Activated T-helper 1 cell treated with anti-CD3 and anti-CD28 coated beads, Interleukin-2, amount 50 U/mL, for 16 hours (primary cell): ENCODE measurements at places on chromosomes 7 and 10.

DNA sequence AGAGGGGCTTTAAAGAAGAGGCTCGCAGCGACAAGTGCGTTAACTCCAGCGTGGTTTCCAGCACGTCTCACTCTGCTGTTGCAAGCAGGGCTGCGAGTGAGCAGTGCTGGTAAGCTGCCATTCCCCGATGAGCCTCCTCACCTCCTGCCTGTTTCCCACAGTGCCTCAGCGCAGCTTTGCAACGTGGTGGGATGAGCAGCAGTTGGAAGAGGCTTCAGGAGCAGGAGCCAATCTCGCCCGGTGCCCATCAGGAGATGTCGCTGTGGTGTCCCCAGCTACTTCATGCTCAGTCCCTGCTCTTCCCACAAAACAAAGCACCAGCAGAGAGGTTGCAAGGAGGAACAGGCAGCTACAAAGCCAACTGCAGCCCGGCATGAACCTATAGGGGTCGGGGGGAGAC lies 2.4 kb upstream of the ADARB2 start:
- DNase-seq = no peak

- DNase-seq = no peak
Observed at GRCh38 chr10:84293574-84294016, 34.8 kb upstream of the CCSER2 start.

DNA sequence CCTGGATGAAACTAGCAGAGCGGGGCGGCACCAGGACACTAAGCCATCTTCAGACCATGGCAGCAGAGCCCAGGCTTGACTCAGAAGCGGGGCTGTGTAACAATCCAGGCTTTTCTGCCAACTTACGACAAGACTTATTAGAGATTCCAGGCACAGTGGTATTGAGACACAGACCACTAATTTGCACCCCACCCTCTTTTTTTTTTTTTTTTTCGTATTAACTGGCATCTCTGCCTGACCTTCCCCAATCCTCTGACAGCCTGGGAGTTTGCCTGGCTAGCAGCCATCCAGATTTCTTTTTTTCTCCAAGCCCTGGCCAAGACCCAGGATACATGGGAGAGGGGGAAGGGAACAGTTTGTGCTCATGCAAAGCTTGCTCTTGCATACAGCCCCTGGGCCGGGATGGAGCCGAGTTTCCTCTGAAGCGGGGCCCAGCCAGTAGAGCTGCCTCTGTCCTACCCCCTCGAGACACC lies 182.4 kb downstream of the PLXNA4 start:
- DNase-seq = no peak

DNA sequence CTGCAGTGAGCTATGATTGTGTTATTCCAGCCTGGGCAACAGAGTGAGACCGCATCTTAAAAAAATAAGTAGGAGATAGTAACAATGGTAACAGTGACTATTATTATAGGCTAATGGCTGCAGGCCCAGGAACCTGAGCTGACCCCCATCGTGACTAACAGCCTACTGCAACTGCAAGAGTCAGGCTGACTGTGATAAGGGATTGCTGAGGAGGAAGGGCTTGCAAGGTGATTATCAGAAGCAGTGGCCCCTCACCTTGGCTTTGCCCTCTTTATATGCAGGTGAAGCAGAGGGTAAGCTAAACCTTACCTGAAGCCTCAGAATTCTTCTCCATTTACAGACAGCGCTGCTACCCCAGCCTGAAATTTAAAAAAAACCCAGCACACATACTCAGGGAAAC lies 83.9 kb upstream of the SDK1 start:
- DNase-seq = no peak

GRCh38 chr10:119270762-119271366 lies 63.5 kb downstream of the GRK5 start:
- peak; percentile 26 for DNase-seq

DNA sequence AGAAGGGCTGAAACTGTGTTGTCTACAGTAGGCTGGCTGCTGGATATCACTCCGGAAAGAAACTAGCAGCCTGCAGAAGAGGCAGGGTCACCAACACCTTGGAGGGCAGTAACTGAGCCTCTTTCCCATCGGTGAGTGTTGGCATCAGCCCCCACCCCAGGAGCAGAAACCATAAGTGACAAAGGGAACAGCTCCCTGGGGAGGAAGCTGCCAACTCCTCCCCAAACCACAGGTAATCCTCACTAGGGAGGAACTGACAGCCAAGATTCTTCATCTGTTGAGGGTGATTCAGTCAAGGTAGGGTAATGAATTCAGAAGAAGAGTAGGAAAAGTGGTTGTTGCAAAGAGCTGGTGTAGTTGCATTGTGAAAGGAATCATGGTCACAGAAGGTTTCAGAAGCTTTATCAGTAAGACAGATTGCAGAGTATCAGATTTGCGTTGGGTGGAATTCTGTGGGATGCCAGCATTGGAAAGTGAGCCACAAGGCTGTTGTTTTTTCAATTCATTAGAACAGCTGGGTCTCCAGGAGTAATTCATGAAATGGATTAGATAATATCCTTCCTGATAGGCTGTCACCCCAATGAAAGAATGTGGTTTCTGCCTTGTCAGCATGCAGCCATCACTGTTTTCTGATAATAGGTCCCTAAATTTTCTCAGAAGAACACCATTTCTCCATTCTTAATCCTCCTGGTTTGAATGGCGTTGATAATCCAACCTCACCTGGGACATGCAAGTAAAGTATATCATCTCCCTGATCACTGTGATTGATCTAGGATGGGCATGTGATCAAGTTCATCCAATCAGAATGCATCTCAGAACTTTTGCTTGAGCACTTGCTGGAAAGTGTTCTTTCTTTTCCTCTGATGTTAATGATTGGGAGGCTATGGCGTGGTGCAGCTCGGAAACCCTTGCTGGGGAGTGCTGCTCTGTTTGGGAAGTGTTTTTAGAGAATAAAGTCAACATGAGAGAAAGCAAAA lies 75.0 kb upstream of the CTBP2 start:
- no peak for DNase-seq

- DNase-seq = no peak
Observed at GRCh38 chr7:40826411-40827221, 691.8 kb downstream of the SUGCT start.

GRCh38 chr10:131700032-131700431 lies 200.8 kb upstream of the PPP2R2D start:
- no peak for DNase-seq

GRCh38 chr10:33822774-33823173 lies 488.3 kb upstream of the NRP1 start:
- no peak for DNase-seq
